ENCODE measurements at places on chromosomes 6 and 20.

GRCh38 chr20:44196271-44196670, 9.3 kb upstream of the JPH2 start:
- DNase-seq, result no peak

GRCh38 chr20:33850159-33850558, 39.0 kb downstream of the CHMP4B start:
- DNase-seq, result no peak

GRCh38 chr20:57592263-57593092, 27.7 kb downstream of the ZBP1 start:
- DNase-seq, result no peak

DNA sequence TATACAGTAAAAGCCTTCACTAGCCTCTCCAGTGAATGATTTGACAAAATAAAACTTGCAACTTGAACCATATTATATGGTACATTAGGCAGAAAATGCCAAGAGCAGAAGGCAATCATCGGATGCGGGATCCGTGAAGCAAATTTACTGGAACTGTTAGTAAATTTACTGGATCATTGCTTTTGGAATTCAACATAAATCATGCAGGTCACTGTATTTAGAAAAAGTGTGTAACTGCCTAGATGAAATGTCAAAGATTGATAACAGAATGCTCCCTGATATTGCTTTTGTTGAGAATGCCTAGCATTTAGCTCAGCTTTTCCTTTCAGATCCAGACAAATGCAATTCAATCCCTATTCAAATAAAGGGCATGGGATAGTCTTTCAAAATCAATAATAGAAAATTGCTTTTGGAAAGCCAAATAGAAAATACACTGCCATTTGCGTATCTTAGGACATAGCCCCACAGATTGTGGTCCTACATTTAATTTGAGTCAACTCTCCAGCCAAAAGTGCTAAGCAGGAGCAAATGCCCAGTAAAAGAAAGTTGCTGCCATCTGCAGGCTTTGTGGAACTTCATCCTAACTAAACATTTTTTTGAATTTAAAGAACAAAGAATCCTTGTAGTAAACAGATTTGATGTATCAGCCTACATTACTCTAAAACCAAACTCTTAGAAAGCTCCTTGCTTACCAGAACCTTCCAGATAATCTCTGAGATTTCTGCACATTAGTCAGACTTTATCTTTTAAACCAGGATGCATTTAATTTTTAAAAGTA, 109.5 kb upstream of the HSF2 start:
- DNase-seq, result no peak

Measured in activated naive CD4-positive, alpha-beta T cell treated with anti-CD3 and anti-CD28 coated beads, Interleukin-2, amount 50 U/mL, for 16 hours (primary cell).